ENCODE measurements at places on chromosomes 4 and X. TPM values are rescaled to one million over a fixed set of nuclear protein-coding genes. Genes with fewer than 3 reads are reported as not detected.
A peak's percentile ranks its signal among the peaks of the same experiment; 100 is the strongest.

UGT2A3 gene
- total RNA-seq = not detected

TRPC5OS gene
- not detected for total RNA-seq

DNA sequence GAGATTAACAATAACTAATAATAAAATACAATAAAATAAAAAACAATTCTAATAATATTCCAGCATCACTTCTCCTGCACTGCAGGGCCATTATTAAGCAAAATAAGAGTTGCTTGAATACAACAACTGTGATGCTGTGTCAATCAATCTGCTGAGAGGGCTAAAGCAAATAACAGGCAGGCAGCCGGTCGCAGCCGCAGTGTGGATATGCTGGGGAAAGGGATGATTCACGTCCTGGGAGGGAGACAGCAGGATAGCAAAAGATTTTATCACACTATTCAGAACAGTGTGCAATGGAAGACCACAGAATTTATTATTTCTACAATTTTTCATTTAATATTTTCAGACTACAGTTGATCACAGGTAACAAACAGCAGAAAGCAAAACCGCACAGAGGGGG is 76.5 kb upstream of the SMARCAD1 start:
- no peaks in the 10 kb centered on the region for H3K4me1 ChIP-seq
- no peak overlapping the region for H3K4me3 ChIP-seq
- no peak for DNase-seq
- H3K36me3 ChIP-seq = no peaks in the 10 kb centered on the region
- no peak overlapping the region for H3K27ac ChIP-seq
- peaks cover 3% of the 10 kb centered on the region for H3K27me3 ChIP-seq

GRCh38 chrX:71098951-71099506 is 3.4 kb downstream of the FOXO4 start:
- H3K27ac ChIP-seq = no peak overlapping the region
- peaks cover 2% of the 10 kb centered on the region for H3K36me3 ChIP-seq
- peaks cover 60% of the 10 kb centered on the region for H3K4me1 ChIP-seq
- DNase-seq = no peak
- H3K4me3 ChIP-seq = no peak overlapping the region

GRCh38 chrX:129091097-129091496 is 432.2 kb downstream of the SMARCA1 start:
- H3K27ac ChIP-seq = no peak overlapping the region
- no peak for DNase-seq
- no peaks in the 10 kb centered on the region for H3K36me3 ChIP-seq
- H3K4me3 ChIP-seq = no peak overlapping the region

MYOZ2 gene
- not detected for total RNA-seq

SOD3 gene
- not detected for total RNA-seq

- no peak overlapping the region for H3K27ac ChIP-seq
- H3K27me3 ChIP-seq = no peaks in the 10 kb centered on the region
- peak overlapping the region; percentile 70 for H3K4me3 ChIP-seq
- no peaks in the 10 kb centered on the region for H3K36me3 ChIP-seq
- H3K4me1 ChIP-seq = peaks cover 8% of the 10 kb centered on the region
- peak; percentile 69 for DNase-seq
Observed at GRCh38 chrX:40266490-40267333, 169.0 kb upstream of the BCOR start.

DNA sequence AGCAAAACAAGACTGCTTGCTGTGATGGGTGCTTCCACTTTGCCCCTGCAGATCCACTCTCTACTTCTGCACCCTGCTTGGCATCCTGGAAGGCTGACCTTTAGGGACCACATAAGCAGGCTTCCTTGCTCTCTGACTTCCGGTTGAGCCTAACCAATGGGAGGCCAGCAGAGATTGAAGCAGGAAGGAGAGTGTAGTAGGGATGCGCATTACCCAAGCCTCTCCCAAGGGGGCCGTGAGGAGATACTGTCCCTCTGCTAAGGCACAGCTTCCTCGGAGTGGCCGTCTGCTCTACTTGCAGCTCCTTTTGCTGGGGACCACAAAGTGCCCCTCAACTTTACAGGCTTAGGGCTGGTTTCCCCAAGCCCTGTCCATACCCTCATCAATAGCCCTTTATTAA is 624.3 kb upstream of the TENM3 start:
- H3K27ac ChIP-seq = no peak overlapping the region
- H3K36me3 ChIP-seq = no peaks in the 10 kb centered on the region
- no peaks in the 10 kb centered on the region for H3K27me3 ChIP-seq
- H3K4me1 ChIP-seq = no peaks in the 10 kb centered on the region

DNA sequence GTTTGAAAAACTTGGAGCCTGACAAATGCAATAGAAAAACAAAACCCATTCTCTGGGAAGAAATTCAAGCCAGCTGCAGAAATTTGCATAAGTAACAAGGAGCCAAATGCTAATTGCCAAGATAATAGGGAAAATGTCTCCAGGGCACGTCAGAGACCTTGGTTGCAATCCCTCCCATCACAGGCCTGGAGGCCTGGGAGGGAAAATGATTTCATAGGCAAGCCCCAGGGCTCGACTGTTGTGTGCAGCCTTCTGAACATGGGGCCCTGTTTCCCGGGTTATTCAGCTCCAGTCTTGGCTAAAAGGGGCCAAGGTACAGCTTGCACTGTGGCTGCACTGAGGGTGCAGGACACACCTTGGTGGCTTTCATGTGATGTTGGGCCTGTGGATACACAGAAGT is 760.4 kb upstream of the PABPC4L start:
- no peak overlapping the region for H3K4me3 ChIP-seq
- H3K36me3 ChIP-seq = no peaks in the 10 kb centered on the region
- DNase-seq = no peak
- no peaks in the 10 kb centered on the region for H3K27me3 ChIP-seq
- no peaks in the 10 kb centered on the region for H3K4me1 ChIP-seq
- no peak overlapping the region for H3K27ac ChIP-seq
